ENCODE measurements at places on chromosomes 3 and 15.

DNA sequence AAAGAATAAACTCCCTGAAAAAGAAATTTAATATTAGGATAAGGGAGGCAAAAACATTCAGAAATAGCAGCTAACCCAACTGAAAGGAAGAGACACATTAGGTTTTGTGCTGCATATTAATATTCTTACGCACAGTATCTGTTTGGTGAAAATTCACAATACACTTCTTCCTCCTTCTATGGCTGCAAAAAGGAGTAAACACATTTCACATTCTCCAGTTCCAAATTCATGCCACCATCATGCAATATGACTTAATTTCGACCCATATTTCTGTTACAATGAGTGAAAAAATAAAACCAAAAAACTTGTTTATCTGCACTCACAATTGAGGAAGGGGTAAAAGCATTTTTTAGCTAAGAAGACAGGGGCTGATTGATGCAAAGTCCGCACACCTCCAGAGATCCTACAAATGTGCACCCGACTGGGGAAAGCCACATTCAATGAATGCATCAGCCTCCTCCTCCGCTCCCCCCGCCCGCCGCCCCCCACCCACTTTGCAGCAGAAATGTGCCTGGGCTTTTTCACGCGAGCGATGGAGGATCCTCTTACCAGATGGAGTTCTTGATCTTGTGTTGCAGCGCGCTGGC lies 1.0 kb downstream of the RFX7 start:
- DNase-seq = no peak

GRCh38 chr3:7744850-7745249 lies 756.8 kb upstream of the LMCD1 start:
- no peak for DNase-seq

DNA sequence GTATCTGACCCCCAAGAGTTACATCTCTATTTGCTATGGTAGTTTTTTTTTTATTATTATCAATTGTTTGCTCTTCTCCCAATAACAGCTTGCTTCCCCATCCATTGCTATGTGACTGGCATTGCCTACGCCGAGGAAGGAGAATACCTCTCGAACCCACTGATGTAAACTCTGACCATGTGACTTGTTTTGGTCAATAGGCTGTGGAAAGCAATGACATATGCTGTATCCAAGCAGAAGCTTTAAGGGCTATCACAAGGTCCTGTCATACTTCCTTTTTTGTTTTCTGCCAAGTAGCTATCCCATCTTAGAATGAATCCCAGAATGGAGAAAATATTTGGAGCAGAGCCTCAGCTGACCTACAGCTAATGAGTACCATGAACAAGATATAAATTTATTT lies 111.0 kb upstream of the FRMD4B start:
- DNase-seq = no peak

DNA sequence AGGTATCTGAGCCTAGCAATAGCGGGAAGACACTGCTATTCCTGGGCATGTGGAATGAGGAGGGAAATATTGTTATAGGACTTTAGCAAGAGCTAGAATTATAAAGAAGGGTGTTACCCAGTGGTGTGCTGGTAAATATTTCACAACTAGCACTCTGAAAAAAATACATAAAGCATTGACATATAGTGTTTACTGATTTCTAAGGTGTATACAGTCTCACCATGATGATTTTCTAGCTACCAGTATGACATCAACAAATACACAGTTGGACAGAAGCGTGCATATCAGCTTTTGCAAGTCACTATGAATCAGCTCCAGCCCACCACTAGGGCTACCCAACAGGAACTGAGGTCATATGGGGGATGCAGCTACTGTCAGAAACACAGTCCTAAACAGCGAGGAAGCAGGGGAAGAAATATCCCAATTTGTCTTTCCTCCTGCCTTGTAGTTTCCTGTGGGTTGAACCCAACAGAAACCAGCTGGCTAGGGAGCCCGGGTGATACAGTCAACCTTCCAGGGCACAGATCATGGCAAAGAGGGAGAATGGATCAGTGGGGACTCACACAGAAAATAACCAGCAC lies 39.6 kb downstream of the HGD start:
- DNase-seq = no peak

DNA sequence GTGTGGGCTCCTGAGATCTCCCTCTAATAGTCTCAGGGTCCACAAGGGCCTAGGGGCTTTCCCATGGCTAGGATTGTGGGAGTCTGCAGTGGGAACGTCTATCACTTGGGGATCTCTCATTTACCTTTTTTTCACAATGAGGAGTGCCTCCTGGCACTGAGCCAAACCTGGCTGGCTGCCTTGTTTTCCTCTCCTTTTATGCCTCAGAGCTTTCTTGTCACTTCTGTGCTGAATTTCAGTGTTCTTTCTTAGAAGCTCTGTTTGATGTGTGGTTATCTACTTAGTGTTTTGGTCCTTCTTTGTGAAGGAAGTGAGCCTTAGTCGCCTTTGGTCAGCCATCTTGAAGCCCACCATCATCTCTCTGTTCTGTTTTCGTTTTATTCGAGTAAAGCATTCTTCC lies 33.9 kb downstream of the DOCK3 start:
- no peak for DNase-seq

GRCh38 chr3:134150476-134150875 lies 100.2 kb downstream of the RYK start:
- DNase-seq = no peak

DNA sequence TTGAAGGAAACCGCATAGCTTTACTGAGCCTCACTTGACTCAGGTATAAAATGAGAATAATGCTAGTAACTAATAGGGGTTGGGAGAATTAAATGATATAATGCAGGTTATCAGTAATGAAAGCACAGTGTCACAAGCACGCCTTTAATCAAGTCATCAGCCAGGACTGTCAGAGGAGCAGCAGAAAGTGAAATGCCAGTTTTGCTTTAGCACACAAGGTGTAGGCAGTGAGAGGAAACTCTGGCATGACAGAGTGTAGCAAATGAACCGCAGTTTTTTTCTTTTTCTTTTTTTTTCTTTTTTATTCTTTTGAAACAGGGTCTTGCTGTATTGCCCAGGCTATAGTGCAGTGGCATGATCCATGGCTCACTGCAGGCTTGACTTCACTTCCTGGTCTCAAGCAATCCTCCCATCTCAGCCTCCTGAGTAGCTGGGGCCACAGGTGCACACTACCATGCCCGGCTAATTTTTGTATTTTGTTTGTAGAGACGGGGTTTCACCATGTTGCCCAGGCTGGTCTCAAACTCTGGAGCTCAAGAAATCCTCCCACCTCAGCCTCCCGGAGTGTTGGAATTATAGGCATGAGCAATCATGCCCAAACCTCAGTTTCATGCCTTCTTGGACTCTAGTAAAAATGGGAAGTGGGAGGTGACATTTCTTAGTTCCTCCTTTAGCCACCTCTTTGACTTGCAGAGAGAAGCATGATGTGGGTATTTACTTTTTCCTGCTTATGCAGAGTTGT lies 9.7 kb upstream of the SCAANT1 start:
- no peak for DNase-seq

DNA sequence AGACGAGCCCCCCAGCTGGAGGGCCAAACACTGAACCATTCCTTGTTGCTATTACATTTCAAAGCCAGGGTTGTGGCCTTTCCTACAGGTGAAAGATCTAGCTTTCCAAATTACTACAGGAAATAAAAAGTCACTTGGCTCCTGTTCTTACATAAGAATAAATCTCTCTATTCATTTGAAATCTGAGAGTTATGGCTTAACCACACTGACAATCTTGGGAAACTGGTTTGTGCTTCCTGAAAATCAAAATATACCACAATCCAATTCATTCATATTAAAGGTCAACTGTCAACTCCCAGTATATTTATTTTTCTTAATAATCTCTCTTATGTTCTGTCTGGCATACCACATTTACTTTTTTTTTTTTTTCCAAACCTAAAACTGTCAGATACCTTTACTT lies 103.7 kb upstream of the LMOD3 start:
- no peak for DNase-seq
